NCI-H1417 treated with DMSO at 0.1 percent for 48 hours (cell line): ENCODE measurements at places on chromosomes 11 and 22.

DNA sequence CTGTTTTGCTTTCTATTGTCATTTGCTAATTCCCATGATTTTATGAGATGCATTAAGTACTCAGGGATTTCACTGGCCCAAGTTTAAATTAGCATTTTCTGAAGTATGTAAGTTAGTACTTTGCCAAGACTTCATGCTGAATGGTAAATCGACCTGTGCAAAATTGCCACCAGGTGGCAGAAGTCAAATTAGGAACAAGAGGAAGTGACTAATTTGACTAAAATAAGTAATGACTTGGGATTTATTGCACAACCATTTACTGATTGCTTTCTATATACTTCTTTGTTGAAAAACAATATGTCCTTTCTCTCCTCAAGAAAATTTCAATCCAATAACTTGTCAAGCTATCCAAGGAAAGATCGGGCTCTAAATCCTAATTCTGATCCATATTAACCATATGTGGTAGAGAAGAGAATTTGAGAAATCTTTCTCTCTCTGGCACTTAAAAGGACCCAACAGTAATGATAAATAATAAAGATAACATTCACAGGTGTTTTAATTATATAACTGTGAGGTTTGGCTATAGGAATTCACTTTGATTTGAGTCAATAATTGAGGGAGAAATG lies 253.7 kb upstream of the CHORDC1 start:
- DNase-seq = no peak

- no peak for DNase-seq
These were observed 74.8 kb downstream of the SIK2 start for GRCh38 chr11:111676878-111677585.

GRCh38 chr11:24060125-24060524 lies 436.7 kb upstream of the LUZP2 start:
- no peak for DNase-seq

GRCh38 chr11:35815556-35816315 lies 128.1 kb upstream of the LDLRAD3 start:
- DNase-seq = no peak

DNA sequence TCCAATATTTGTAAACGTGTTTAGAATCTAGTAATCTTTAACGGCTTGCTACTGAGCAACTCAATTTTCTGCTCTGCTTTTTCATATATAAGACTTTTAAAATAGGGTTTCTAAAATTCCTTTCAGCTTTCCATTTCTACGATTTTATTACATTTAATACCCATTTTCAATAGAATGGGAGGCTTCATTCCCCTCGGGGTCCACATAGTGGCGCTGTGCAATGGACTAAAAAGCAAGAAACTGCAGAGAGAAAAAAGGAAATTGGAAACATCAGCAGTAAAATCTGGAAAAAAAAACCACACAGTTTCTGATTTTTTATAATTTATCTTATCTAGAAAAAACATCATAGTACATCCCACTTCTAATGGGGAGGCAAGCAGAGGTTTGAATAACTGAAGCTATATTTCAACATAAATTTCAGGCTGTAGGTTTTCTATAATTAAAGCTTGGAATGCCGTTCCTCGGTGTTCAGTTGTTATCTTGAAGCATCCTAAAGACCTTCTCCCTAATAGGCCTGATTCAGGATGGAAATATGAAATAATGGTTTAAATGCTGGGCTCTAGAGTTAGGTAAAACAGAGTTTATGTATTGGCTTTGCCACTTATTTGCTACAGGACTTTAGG lies 18.7 kb upstream of the JHY start:
- no peak for DNase-seq
